ENCODE measurements at places on chromosomes 3 and 15.

DNA sequence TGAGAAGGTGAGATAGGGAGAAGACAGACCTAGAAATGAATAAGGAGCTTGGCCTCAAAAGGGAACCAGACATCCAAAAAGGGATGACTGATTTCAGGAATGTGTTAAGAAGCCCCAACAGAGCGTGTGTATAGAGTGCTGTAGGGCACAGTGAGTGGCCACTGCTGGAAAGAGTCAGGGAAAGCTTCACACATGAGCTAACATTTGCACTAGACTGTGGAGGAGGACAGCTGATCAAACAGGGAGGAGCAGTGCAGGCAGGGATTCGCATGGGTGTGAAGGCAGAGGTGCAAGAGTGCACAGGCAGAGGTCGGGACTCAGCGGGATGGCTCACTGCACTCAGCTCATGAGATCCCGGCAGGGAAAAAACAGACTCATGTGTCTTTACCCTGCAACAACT, 61.8 kb downstream of the NPTN start:
- DNase-seq = no peak

DNA sequence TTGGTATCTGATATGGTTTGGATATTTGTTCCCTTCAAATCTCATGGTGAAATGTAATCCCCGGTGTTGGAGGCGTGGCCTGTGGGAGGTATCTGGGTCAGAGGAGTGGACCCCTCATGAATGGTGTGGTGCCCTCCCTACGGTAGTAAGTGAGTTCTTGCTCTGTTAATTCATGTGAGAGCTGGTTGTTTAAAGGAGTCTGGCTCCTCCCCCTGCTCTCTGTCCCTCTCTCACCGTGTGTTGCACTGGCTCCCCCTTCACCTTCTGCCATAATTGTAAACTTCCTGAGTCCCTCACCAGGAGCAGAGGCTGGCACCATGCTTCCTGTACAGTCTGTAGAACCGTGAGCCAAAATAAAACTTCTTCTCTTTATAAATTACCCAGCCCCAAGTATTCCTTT, 246.9 kb upstream of the AGTR1 start:
- DNase-seq = no peak

DNA sequence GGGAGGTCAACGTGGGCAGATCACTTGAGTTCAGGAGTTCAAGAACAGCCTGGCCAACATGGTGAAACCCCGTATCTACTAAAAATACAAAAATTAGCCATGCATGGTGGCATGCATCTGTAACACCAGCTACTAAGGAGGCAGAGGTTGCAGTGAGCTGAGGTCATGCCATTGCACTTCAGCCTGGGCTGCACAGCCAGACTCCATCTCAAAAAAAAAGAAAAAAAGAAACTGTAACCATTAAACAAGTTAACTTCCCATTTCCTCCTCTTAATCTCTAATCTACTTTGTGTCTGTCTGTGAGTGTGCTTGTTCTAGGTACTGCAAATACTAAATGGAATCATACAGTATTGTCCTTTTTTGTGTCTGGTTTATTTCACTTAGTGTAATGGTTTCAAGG, 2.7 kb downstream of the RBM6 start:
- DNase-seq = no peak

- DNase-seq = no peak
Observed at GRCh38 chr15:73021139-73021621, 31.1 kb upstream of the NEO1 start.

DNA sequence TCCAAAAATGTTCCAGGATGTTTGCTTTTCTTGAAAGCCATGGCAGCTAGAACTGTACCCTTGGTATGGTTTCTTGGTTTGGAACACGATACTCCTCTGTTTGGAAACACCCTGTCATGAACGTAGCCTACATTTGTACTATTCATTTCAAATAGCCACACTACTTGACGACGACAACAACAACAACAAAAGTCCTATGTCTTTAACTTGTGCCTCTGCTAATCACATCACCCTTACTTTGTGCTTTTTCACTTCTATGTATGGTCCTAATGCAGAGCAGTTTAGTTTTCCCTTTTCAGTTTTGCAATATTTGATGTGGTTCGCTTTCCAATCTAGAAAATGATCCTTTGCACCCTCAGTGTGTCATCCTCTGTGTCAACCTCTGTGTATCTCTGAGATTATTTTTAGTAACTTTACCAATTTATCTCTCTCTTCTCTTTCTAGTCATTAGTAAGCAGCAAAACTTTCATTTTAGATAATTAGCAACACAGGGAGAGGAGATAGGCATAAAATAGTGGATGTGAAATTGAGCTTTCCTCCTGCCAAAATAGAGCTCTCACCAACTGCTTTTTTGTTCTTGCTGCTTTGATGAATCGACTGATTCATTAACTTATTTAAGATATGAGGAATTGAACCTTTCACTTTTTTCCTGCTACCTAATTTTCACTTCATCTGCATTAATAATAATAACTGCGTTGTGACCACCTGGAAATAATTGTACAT, 44.1 kb upstream of the TP63 start:
- DNase-seq = no peak

- no peak for DNase-seq
Observed at GRCh38 chr3:106514431-106514830, 645.6 kb upstream of the CBLB start.

GRCh38 chr3:71511037-71511436, 72.5 kb downstream of the FOXP1 start:
- DNase-seq = peak; percentile 38

GRCh38 chr15:70912187-70912586, 19.6 kb downstream of the LRRC49 start:
- no peak for DNase-seq

DNA sequence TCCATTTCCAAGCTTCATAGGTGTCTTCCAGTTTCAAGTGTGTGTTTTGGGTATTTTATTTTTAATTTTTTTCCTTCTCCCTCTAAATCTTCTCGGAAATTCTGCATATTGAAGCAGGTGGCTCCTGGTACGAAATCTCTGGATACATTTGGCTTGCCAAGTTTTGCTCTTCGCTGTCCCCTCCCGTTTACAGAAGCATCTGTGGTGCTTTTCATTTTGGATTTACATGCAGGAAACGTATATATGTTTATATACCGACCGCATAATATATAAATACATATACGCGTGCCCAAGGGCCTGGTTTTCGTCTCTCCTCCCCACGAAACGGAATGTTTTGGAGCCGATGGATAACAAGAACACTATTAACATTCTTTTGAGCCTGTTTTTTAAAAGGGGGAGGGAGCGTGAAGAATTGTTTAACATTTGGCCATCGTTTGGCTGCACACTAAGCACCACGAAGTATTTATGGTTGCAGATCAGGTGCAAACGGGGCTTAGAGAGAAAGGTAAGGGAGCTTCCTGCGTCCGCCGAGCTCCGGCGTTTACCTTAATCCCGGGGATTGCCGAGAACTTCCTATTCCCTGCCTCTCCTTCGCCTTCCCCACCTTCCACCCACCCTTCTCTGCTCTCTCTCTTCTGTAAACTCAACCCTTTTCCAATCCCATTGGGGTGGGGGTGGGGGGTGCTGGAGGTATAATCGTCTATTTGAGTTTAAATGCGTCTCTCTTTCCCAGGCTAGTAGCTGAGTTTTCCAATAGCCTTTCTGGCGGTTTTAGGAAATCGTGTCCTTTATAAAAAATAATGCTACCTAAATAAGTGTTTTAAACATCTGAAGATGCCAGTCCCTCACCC, 1.1 kb upstream of the NLGN1 start:
- DNase-seq = peak; percentile 50

- DNase-seq = no peak
Observed at GRCh38 chr3:2774481-2775249, 335.5 kb downstream of the IL5RA start.

- DNase-seq = no peak
Observed at GRCh38 chr3:37223141-37223558, 48.8 kb upstream of the LRRFIP2 start.

DNA sequence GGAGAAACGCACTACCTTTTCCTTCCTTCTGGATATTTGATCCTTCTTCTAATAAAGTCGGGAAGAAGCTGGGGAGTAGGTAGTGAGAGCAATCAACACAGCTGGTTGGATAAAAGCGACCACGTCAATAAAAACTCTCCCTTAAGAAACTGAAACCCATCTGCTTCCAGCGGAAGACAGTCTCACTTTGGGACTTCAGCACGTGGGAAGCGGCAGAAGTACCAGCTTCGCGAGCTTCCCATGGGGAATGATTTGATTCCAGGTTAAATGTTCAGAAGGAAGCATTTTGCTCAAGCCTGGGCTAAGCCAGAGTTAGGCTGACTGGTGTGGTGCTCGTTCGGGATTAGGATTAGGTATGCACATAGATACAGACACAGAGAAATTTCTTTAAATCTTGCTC, 262.3 kb upstream of the LYSMD4 start:
- no peak for DNase-seq

DNA sequence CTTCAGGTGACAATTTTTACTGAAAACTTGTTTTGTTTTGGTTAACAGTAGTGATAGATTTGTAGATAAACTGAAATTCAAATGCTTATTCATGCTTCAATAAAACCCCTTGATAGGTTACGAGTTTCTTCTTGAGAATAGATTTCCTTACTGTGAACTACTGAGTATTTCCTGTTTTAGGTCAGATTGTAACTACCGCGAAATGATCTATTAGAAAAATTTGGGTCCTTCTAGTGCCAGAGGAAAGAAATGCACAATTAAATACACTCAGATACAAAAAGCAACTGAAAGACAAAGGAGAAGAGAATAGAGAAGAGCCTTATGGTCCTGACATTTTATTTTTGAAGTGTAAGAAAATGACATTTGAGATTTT, 251.7 kb upstream of the TBL1XR1 start:
- DNase-seq = no peak

DNA sequence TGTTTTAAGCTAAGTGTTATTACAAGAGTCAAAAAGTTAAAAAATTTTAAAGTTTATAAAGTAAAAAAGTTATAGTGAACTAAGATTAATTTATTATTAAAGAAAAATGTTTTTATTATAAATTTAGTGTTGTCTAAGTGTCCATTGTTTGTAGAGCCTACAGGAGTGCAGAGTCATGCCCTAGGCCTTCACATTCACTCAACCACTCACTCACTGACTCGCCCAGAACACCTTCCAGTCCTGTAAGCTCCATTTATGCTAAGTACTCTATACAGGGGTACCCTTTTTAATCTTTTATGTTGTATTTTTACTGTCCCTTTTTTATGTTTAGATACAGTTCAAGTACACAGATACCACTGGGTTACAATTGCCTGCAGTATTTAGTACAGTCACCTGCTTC, 37.2 kb downstream of the EEFSEC start:
- no peak for DNase-seq

DNA sequence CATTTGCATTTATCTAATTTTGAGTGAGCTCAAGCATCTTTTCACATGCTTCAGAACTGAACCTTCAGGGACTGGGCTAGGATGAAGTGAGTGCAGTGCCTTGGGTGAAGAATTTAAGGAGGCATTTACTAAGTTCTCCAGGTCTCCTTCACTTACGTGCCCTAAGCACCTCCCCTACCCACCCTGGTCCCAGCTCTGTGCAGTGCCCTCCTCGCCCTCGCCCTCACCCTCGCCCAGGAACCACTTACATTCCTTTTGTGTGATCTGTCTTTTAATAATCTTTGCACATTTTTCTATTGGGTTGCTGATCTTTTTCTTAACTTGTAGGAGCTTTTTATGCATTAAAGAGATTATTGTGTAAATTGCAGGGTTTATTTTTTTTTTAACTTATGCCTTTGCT, 322.6 kb downstream of the THSD4 start:
- DNase-seq = no peak

- no peak for DNase-seq
Observed at GRCh38 chr15:45183511-45183910, 4.3 kb downstream of the SHF start.

- no peak for DNase-seq
Observed at GRCh38 chr3:193822492-193823212, 229.6 kb downstream of the OPA1 start.

- no peak for DNase-seq
Observed at GRCh38 chr3:57194641-57195040, 5.1 kb downstream of the HESX1 start.

DNA sequence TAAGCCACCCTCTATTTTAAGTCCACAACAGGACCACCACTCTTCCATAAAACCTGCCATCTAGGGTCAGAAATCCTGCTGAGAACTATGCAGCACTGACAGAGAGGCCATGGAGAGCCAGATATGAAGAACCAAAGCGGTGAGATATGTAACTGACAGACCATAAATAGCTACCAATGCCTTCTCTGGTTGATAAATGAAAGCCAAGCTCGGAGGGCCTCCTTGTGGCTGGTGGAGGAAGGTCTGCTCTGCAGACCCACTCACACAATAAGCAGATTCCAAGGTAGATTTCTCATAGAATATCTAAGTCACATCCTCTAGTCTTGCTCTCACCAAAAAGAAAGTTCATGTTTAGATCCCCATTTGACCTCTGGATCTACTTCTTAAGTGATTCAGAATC, 38.9 kb downstream of the RYK start:
- DNase-seq = peak; percentile 75

DNA sequence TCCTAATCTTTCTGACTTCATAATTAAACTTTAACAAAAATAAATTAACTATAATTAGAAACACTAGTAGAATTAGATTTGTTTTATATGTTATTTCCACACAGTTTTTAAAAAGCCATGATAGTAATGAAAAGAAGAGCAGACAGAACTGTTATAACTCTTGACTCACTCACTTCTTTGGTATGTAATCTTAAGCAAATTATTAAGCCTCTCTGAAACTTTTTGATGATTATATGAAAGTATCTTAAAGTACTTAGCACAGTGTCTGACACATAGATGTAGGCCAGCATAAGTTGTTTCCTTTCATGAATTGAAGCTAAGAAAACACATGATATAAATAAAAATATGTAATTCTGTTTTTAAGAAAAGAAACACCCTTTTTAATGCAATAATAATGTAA, 123.6 kb upstream of the MLF1 start:
- DNase-seq = no peak

GRCh38 chr3:117671722-117672318, 962.2 kb downstream of the TUSC7 start:
- no peak for DNase-seq

- no peak for DNase-seq
Observed at GRCh38 chr15:35746121-35746520, 200.2 kb upstream of the DPH6 start.
